ENCODE measurements at places on chromosomes 2 and 18.

DNA sequence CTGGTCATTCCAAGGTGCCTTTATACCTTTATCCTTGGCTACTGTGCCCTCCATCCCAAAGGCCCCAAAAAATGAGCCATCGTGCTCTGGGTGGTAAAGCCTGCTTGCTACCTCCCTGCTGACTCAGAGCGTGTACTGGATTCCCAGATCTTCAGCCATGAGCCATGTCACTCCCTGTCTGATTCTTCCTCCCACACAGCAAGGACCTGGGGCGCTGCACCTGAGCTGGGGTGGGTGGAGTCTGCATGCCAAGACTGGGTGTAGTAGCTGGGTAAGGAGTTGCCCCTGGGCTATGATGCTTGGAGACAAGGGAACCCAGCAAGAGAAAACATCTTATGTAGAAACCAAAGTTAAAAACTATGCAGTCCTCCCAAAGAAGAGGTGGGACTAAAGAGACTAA is 37.2 kb upstream of the APCDD1 start:
- DNase-seq: no peak

GRCh38 chr2:64371727-64372126 is 82.2 kb upstream of the LGALSL start:
- DNase-seq: no peak

DNA sequence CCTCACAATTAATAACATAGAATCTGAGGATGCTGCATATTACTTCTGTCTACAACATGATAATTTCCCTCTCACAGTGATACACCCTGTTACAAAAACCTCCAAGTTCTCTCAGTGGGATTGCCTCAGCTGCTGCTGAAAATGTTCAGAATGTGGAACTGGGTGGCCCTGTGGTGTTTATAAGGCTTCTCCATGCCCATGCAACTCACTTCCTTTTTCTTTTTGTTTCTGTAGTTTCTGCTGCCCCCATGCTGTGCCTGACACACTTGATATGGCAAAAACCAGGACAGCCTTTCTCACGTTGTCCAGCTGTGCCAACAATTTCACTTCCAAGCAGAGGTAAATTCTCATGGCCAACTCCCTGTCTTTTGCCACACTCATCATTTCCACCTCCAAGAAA is 206.2 kb downstream of the RPIA start:
- DNase-seq: no peak

DNA sequence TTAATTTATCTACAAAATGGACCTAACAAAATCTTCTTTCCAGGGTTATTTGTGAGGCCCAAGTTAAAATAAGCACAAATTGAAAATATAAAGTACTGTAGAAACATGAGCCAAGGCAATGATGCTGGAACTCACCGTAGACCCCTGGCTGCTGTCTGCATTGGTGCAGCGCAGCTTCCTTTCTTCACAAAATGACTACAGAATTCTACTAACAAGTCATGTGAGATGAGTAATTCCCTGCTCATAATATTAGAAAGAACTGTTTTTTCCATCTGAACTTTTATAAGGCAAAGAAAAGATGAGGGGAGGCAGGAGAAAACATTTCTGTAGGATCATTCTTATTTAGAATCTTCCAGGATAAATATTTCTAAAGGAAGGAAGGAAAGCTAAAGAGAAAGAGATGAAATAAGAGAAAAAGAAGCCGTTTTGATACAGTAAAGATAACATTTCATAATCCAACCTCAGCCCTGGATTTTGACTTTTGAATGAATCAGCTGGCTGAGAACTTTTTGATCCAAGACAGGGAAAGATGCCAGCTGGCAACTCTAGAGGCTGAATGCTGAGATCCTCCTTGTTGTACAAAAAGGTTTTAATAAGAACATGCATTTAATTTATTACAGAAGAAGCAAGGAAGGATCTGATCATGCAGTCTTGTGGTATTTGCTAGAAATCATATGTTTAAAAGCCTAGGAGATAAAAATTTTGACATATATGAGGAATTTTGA is 183.9 kb upstream of the KLHL14 start:
- no peak for DNase-seq

GRCh38 chr2:54024576-54024975 is 53.8 kb upstream of the PSME4 start:
- DNase-seq: no peak

DNA sequence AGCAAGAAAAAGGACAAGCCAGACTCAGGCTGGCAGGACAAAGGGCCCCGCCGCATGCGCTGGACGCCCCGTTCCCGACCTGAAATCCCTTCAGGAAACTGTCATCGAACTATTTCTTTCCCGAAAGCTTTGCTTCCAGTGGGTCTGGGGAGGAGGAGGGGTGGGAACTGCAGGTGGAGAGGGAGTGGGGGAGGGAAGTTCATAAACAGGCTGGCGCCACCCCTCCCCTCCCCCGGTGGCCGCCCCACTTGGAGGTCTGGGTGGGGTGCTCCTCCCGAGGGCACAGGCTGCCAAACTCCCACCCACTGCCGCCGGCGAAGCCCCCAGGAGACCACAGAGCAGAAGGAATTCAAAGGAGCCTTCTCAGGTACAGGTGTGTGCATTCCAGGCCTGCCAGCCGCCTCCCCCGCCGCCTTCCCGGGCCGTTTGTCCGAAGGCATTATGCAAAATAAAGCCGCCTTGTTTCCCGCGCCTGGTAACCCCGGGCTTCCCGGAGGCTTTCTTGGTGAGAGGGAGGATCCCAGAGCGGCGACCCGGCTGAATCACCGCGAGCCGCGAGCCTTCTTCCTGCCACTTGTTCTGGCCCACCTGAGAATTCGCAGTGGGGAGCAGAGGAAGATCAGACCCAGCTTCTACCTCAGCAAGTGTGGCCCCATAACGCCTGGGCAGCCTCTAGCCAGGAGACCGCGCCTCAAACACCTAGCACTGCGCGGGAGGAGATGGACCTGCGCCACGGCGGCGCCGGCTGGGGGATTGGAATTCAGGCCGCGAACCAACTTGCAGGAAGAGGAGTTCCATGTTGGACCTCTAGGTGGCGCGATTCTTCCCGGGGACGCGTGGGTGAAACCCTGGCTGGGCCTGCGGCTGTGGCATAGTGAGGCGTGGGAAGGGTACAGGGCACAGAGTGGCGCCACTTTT is 101.9 kb downstream of the FOXI3 start:
- DNase-seq: peak; percentile 83

- DNase-seq: no peak
Observed at GRCh38 chr18:59822612-59823550, 76.9 kb upstream of the PMAIP1 start.

DNA sequence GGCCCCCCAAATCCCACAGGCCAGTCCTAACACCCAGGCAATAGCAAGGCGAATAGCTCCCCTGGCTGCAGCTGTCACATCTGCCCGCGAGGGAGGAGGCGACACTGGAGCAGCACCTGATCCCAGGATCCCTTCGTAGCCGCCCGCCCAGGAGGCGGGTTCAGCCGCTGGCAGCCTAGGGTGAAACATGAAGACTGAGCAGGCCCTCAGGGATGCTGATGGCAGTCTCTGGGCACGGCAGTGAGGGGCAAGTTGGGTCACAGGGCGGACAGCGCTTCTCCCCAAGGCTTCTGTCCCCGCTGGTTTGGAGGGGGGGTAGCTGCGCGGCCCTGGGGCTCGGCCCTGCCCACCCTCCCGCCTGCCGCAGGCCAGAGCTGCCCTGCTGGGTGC is 1.9 kb downstream of the DNMT3A start:
- DNase-seq: no peak

DNA sequence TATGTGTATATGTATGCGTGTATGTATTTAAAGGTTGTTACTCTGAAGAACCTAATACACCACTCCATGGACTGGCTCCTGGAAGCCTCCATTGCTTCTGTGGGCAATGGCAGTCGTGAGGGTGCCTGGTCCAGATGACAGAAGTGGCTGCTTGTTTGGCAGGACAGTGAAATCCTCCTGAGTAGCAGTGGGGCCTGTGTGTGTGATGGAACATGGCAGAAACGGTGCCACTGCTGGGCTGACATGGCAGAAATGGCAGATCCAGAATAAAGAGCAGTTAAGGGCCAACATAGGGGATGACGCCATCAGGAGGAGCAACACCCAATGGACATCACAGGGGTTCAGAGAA is 6.1 kb upstream of the CPLX4 start:
- DNase-seq: no peak

GRCh38 chr2:229910832-229911412 is 10.9 kb downstream of the TRIP12 start:
- no peak for DNase-seq

DNA sequence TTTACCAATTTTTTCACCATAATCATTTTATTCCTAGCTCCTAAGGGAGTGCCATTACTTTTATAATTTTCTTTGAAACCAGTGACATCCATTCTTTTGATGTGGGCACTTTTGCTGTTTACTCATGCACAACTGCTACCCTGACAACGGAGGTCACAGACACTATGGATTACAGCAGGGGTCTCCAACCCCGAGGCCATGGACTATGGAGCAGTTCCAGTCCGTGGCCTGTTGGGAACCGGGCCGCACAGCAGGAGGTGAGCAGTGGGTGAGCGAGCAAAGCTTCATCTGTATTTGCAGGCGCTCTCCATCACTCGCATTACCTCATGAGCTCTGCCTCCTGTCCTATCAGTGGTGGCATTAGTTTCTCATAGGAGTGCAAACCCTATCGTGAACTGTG is 34.6 kb downstream of the PRPF40A start:
- no peak for DNase-seq

DNA sequence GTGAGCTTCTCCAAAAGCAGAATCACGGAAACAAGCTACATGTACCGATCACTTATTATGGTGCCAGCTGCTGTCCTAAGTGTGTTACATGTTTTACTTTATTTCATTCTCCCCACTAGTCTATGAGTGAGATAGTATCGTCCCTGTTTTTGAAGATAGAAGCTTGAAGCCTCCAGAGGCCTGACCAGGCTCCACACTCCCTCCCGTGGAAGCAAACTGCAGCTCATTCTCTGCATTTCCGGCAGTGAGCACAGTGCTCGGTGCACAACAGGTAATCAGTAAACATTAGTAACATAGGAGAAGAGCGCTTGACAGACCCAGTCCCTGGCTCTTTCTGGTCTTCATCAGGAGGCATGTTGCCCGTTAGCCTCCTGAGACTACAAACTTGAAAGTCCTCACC is 72.9 kb downstream of the ZBTB7C start:
- no peak for DNase-seq

- no peak for DNase-seq
Observed at GRCh38 chr2:227296671-227297405, 28.2 kb upstream of the MFF start.

- DNase-seq: peak; percentile 80
Observed at GRCh38 chr2:105545730-105546627, 147.1 kb upstream of the FHL2 start.

DNA sequence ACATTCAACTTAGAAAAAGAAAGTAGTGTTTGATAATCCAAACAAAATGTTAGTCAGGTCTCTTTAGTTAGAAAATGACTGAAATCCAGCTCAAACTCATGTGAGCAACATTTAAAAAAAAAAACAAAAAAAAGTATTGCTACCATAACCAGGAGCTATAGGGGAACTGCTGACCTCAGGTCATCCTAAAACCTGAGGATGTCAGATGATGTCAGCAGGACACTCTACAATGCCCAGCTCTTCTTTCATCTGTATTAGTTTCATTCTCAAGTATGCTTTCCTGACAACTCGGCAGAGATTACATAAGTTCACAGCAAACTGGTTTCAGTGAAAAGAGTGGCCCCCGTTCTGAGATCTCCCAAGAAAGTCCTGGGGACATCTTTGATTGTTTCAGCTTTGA is 4.2 kb upstream of the ESCO1 start:
- DNase-seq: no peak

- no peak for DNase-seq
Observed at GRCh38 chr18:23664674-23665073, 2.0 kb upstream of the ANKRD29 start.

- no peak for DNase-seq
Observed at GRCh38 chr2:180015951-180016709, 9.0 kb upstream of the CWC22 start.

DNA sequence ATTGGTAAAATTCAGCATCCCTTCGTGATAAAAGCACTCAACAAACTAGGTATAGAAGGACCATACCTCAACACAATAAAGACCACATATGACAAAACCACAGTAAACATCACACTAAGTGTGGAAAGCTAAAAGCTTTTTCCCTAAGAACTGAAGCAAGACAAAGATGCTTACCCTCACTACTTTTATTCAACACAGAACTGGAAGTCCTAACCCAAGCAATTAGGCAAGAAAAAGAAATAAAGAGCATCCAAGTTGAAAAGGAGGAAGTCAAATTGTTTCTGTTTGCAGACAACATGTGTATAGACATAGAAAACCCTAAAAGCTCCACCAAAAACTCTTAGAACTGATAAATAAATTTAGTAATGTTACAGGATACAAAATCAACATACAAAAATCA is 271.7 kb downstream of the RBM43 start:
- no peak for DNase-seq

DNA sequence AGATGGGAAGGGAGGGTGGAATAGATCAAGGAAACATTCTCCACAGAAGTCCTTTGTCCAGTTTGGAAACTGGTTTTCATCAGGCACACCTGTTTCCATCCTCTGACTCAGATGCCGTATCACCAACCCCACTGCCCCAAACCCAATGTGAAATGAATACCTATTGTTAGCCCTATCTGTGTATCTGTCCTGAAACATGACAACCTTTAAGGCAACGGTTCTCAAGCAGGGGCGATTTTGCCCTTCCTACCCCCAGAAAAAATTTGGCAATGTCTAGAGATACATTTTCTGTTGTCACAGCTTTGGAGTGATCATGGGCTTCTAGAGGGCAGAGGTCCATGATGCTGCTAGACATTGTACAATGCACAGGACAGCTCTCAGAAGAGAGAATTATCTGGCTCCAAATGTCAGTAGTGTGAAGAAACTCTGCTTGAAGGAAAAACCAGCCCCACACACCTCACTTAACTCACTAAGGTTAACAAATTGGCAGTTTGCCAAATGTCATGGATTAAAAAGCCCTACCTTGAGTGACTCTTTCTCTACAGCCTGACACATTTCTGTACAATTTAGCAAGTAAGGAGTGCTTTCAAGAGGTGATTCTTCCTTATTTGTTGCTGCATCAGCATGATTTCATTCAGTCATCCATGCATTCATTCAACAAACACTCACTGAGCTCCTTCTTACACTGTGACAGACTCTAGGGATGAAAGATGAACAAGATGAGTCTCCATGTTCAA is 3.4 kb downstream of the SCTR start:
- DNase-seq: no peak

Measured in activated CD4-positive, alpha-beta T cell treated with anti-CD3 and anti-CD28 coated beads for 48 hours (primary cell).